ENCODE measurements at places on chromosomes 12 and 14. TPM values are rescaled to one million over a fixed set of nuclear protein-coding genes. Genes with fewer than 3 reads are reported as not detected.

DNA sequence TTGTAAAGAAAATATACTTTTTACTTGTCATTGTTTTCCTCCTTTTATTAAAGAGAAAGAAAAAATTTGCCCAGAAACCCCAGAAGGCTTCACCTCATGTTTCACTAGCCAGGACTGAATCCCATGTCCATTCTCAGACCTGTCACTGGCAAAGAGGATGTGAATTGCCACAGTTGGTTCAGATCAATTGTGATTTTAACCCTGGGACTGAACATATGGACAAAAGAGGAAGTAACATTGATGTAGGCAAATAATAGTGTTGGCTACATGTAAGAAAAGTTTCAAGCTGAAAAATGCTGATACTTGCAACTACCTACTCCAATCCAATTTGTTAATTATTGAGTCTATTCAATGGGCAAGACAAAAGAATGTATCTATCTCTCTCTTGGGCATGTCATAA is 8.6 kb upstream of the CCDC196 start:
- no peak for DNase-seq

DNA sequence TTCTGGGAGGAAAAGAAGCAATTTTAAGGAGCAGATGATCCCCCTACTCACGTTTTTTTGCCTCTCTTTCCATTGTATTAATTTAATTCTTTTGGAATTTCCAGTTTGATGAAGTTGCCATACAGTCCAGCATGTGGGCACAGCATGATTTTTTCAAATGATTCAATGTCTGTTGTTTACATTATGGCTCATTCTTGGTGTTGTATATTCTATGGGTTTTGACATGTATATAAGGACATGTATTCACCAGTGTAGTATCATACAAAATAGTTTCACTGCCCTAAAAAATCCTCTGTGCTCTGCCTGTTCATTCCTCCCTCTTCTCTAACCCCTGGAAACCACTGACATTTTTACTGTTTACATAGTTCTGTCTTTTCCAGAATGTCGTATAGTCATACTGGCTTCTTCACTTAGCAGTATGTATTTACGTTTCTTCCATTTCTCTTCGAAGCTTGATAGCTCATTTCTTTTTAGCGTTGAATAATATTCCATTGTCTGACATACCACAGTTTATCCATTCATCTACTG is 13.3 kb upstream of the KLHDC2 start:
- DNase-seq, result no peak

DNA sequence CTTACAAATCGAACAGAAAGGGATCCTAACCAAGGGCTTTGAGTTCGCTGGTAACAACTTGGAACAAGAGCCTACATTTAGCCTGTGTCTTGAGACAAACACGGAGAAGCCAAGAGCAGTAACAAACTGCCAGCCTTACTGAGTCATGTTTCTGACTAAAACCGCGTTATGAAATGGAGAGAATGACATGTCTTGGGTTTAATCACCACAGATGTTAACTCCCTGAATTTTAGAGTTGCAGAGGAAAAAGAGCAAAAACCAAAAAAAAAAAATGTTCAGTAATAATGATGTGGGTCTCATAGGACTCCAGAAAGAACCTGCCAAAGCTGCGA is 1.0 kb downstream of the BLTP3B start:
- peak; percentile 79 for DNase-seq

- no peak for DNase-seq
Measured at GRCh38 chr12:130405332-130405731, 67.6 kb downstream of the PIWIL1 start.

Gene AACS
- 15.1 TPM for total RNA-seq

DNA sequence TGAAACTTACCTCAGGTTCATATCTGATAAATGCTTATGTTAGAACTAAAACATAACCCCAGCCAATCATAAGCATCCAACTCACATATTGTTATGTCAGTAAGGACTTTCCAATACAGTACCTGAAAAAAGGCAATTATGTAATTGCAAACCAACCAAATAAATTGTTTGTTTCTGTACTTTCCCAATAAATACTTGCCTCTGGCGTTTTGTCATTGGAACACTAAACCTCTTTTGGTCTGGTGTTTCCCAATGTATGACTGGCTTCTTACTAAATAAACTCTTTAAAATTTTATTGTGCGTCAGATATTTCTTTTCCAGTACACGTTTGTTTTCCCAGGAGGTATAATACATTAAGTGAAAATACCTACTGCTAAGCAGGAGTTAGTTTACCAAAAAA is 6.7 kb upstream of the PTPRB start:
- no peak for DNase-seq

Gene PKP2
- 3.6 TPM for total RNA-seq

Gene C12orf50
- total RNA-seq, result not detected
